Caudate nucleus (tissue), 63 donors: ENCODE measurements at places on chromosomes 5 and 9.

DNA sequence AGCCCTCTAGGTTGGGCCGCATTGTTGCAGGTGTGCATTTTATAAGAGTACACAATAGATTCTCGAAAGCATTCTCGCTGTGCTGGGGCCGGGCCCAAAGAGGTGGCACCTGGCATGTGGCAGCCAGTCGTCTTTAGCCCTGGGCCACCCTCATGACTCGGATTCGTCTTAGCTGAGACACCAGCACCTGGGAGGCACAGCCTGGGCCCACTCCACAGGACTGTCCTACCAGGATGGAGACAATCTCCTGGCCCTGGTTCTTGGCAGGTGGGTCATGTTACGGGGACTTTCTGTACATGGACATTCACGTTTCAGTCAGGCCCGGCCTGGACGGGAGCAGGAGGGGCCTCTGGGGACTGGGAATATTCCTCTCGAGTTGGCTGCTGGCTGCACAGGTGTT is 212.5 kb downstream of the FANCC start:
- DNase-seq, result no peak

DNA sequence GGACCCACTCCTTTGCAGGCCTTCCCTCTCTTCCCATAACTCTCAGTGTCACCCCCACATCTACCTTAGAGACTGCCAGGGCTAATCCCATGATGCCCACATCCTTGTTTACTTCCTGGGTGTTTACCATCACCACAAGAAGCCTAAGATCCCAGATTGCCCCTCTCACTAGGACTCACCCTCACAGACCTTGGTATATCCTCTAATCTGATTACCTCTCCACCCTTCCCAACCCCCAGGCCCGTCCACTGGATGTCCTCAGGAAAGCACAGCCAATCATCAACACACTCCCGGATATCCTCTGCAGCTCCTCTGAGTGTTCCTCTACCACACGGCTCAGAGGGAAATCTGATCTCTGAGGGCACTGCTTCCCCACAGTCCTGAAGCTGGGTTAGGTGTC is 91.0 kb downstream of the FOXD1 start:
- DNase-seq, result no peak

DNA sequence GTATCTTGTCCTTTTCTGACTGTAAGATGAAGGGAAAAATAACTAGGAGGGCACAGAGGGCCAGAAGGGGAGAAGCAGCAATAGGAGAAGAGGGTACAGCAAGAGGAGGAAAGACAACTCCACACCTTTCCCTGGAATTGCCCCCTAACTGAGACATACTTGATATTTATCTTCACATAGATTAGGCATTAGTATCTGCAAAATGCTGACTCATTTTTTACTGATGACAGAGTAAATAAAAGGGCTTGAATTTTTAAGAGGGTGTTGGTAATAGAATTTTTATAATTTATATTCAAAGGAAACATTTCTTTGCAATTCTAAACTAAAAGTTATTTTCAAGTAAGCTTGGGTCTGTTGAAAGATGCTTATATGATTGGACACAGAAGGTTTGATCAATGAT is 86.8 kb upstream of the PRRC1 start:
- DNase-seq, result no peak

DNA sequence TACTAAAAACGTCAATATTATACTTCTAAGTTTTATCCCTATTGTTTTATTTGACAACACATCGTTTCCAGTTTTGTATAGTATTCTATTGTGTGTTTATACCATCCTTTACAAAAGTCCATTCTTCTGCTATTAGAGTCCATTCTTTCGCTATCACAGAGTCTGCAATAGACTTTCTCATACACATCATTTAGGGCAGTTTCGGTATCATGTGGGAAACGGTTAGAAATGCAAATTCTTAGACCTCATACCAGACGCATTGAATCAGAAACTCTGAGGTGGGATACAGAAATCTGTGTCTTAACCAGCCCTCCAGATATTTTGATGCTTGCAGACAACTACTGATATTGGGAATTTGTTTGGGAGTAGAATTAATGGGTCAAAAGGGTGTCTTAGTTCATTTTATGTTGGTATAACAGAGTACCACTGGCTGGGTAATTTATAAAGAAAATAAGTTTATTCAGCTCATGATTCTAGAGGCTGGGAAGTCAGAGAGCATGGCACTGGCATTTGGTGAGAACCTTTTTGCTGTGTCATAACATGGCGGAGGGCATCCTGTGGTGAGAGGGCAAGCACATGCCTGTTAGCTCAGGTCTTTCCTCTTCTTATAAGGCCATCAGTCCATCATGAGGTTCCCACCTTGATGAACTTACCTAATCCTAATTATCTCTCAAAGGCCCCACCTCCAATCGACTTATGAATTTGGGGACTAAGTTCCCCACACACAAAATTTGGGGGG is 21.1 kb downstream of the CARTPT start:
- DNase-seq, result no peak

- no peak for DNase-seq
Measured at GRCh38 chr9:33750307-33750838, 45.0 kb upstream of the PRSS3 start.

- DNase-seq, result no peak
Measured at GRCh38 chr5:142915813-142916424, 145.7 kb downstream of the ARHGAP26 start.

- DNase-seq, result no peak
Measured at GRCh38 chr9:91037511-91038482, 236.2 kb downstream of the SYK start.

DNA sequence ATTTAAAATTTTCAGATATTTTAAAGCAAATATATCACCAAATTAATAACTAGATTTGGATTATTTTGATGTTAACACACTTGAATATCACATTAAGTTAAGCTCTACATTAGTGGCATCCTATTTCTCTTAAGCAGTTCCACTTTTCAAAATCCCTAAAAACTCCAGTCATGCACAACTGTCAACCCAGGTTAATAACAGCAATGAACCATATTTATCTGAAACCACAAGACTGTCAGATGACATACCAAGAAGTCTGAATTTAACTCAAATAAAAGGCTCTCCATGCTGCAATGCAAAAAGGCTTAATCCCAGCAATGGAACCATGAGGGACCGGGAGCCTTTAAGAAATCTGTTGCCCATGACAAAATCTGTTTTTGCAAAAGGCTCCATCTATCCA is 27.5 kb downstream of the FNIP1 start:
- DNase-seq, result no peak

DNA sequence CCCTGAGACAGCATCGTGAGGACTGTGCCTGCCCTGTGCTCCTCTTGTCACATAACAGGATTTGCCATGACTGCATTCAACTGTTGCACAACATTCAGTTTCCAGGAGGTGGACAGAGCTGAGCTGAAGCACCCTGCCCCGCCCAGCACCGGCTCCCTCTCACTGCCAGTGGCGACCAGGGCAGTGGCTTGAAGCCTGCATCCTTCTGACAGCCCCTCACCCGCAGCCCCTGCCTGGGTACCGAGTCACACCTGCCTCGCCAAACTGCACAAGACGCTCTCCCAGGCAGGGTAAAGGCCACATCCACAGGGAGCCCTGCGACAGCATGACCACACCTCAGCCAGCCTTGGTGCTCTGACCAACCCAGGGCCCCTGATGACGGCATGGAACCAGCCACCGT is 59.9 kb upstream of the ZNF354A start:
- DNase-seq, result no peak

DNA sequence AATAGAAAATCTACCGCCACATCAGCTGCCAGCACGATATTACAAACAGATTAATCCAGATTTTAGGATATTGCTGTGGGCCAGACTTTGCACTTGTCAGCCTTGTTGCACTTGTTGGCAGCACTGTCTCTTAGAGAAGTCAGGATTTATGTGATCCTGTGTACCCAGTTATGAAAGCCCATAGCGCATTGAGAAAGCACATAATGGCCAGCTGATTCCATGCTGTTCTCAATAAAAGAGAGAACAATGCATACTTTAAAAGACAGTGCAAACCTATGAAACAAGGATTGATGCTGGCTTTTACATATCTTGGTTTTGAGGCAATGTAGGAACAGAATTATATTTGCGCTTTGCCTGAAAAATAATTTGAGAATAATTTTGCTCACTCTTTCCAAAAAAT is 140.8 kb downstream of the CEP120 start:
- no peak for DNase-seq

GRCh38 chr9:37417857-37418618 is 4.5 kb upstream of the GRHPR start:
- DNase-seq, result no peak

DNA sequence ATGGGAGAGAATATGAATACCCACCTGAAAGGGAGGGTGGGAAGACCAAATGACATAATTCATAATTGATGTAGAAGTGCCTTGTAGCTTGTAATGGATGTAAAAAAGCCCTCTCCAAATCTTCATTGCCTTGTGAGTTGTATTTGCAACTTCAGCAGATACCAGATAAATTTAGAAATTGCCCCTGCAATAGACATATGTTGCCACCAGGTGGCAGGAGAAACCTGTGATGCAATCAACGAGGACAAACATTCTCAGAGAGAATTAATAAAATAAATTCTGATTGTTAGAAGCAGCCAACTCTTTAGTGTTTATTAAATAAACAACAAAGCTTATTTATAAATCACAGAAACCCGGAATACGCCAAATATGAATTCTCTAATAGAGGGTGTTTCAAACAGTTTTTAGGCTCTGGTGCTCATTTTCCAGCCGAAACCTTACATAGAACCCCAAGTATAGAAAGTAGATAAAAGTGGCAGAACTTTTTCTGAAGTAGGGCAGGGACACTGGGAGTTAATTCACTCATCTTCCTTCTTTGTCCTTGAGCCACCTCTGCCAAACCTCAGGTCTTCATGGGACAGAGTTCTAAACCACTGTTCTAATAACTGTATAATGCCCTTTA is 147.8 kb downstream of the TMEM38B start:
- DNase-seq, result no peak

DNA sequence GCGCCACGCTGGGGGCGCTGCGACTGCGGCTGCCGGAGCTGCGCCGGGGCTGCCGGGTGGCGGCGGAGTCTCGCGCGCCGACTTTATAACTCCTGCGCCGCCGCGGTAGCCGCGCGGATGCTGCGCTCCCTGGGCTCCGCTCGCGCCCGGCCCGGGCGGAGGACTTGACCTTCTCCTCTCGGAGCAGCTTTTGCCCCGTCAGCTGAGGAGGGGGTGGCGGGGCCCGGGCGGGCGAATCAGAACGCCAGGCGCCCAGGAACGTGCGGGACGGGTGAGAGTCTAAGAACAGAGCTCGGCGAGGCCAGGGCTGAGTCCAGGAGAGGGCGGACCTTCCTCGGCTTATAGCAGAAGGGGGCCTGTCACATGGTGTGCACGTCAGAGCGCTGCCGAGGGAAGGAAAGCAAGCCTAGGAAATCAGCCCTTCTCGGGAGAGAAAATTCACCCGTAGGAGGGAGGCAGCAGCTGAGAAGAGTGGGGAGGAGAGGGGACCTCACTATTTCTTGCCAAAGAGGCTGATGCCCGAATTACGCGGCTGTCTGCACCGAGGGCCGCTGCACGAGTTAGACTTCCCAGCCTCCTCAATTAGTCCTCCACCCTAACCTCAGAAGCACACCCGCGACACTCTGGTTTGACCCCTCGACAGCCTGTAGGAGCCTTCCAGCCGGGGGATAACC is at the start of gene FOXD1:
FOXD1 (minus strand) TSS at position 315 of the 674 bp plus-strand sequence. CDS start 415 bp downstream, outside the sequence.
- DNase-seq, result no peak

DNA sequence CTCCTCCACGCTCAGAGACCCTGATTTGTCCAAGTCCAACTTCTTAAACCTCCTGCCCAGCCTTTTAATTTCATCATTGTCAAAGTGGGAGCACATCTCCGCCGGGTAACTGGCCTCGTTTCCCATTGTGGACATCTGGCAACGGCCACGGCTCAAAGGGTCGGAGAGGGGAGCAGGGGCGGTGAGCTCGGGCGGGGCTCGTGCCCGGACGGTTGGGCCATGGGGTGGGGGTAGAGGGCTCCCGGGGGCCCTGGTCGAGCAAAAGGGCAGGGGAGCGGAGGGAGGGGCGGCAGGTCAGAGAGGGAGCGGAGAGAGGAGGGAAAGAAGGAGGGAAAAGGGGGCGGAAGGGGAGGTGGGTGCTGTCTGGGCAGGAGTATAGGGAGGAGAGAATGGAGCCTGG is at the start of gene PPP3R2:
PPP3R2 (minus strand) TSS at position 174 of the 400 bp plus-strand sequence; CDS start at position 126, 48 bp downstream.
- DNase-seq, result no peak

GRCh38 chr5:7763621-7764072 is 87.3 kb downstream of the CFAP90 start:
- DNase-seq, result no peak

DNA sequence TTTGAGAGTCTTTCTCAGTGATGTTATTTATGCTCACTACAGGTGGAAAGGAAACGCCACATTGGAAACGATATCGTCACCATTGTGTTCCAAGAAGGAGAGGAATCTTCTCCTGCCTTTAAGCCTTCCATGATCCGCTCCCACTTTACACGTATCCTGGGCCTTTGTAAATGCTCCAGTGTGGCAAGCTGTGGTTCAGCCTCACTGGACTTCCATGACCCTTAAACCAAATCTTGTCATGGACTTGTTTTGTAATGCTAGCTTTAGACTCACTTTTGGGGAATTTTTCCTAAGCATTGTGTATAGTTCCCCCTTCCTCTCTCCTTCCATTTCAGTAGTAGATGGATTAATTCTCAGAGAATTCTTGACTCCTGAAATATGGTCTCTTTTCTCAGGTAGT is 60.9 kb upstream of the SLC2A8 start:
- DNase-seq, result no peak

- DNase-seq, result no peak
Measured at GRCh38 chr9:79868567-79869189, 296.9 kb downstream of the TLE4 start.

- DNase-seq, result no peak
Measured at GRCh38 chr9:92723801-92724323, 40.8 kb downstream of the BICD2 start.

GRCh38 chr5:91174396-91174795 is 208.7 kb downstream of the ARRDC3 start:
- DNase-seq, result no peak

GRCh38 chr9:36082931-36083330 is 46.2 kb downstream of the RECK start:
- no peak for DNase-seq

- no peak for DNase-seq
Measured at GRCh38 chr5:157993201-157993600, 134.3 kb upstream of the CLINT1 start.

DNA sequence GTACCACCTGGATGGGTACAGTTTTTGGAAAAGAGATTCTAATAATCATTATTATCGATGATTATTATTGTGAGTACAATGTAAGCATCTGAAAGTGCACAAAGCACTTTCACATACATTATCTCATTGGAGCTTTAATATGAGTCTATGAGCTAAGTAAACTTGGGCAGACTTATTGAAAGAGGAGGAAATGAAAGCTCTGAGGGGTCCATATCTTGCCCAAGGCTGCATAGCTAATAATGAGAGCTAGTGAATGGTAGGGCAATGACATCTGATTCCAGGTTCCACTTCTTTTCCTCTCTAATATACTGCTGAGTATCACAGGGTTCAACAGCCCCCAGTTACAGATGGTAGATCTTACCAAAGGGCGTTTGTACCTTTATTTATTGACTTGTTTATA is 26.1 kb downstream of the TIMD4 start:
- DNase-seq, result no peak
